ENCODE measurements at places on chromosomes 12 and 14.

- DNase-seq, result no peak
These were observed 26.5 kb upstream of the TAMALIN start for GRCh38 chr12:51980051-51980808.

DNA sequence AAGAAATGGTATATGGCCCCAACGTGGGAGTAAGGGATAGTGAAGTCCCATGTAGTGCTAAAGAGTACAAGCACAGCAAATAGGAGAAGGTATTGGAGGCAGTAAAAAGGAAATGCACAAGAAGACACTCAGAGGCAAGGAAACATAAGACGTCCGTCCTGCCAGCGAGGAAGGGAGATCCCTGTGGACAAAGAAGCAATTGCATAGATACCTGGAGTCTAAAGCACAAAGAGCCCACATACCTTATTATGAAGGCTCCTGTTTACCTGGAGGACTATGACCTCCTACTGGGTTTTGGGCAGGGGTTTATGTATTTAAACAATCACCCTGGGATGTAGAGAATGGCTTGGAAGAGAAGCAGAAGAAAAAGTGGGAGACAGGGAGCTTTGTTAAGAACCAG, 341.2 kb upstream of the DCN start:
- DNase-seq, result no peak

DNA sequence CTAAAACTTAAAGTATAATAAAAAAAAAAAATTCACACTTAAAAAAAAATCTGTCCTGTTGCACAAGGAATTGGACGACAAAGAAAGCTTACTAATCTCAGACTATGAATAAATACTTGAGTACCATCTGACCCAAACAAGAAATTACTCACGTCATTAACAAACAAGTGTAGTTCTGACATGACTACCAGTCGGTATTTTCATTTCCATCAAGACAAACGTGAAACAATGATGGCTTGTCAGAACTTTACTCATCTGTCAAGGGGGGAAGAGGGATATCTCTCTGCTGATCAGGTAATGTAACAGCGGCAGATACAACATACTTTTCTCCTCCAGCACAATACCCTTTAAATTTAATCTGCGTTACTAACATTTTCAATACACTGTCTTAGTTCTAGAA, 78.3 kb downstream of the CDK17 start:
- DNase-seq, result no peak

DNA sequence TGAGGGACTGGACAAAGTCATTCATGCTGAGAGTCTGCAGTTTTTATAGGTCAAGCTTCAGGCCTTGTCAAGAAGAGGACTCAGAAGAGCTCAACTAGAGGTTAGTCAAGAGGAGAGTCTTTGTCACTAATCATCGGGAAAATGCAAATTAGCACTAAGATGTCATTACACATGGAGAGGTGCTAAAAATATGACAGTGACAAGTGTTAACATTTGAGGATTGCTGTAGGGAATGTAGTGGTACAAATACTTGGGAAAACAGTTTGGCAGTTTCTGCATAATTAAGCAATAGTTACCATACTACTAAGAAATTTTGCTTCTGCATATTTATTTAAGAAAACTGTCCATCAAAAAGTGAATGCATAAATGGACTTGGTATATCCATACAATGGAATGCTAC, 60.9 kb upstream of the CSRP2 start:
- no peak for DNase-seq

DNA sequence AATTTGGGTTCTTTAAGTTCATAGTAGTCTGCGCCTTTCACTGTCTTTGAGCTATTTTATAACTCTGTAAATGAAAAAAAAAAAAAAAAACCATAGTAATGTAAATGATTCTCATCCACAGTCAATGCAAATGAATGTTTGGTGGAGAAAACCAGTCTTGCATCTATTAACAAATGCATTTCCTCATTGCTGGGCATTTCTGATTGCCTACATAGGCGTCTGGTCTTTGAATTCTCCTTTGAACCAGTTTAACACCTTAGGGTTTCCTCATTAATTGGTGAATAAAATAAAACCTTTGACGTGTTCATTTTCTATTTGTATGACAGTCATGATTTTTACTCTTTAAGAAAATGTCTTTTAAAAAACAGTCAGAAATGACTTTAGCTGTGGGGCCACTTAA, 114.8 kb downstream of the C12orf75 start:
- no peak for DNase-seq

GRCh38 chr14:72849222-72849621, 44.7 kb downstream of the DPF3 start:
- DNase-seq, result no peak

- no peak for DNase-seq
These were observed 12.5 kb downstream of the PRDM4 start for GRCh38 chr12:107748472-107748871.

- DNase-seq, result peak; percentile 99
These were observed at the start of gene NUP107 for GRCh38 chr12:68686595-68687521. NUP107 (plus strand) TSS chr12:68686978; CDS start chr12:68687066, 88 bp downstream.

DNA sequence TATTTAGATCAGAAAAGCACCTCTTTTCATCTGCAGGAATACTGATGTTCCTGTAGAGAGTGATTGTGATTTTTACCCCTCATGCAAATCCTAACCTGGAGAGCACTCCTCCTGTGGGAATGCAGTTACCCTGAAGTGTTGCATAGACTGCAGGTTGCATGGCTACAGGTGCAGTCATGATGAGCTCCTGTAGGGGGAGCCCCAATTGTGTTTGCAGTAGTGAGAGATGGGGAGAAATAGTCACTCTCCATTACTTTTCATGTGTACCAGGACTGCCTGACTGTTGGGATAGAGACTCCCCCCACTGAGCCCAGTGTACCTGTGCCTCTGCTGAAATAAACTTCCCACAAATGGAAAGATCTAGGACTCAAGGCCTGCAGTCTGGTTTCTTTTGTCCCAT, 1086.5 kb downstream of the SLC6A15 start:
- no peak for DNase-seq

GRCh38 chr14:99395909-99396530, 84.6 kb downstream of the SETD3 start:
- no peak for DNase-seq

DNA sequence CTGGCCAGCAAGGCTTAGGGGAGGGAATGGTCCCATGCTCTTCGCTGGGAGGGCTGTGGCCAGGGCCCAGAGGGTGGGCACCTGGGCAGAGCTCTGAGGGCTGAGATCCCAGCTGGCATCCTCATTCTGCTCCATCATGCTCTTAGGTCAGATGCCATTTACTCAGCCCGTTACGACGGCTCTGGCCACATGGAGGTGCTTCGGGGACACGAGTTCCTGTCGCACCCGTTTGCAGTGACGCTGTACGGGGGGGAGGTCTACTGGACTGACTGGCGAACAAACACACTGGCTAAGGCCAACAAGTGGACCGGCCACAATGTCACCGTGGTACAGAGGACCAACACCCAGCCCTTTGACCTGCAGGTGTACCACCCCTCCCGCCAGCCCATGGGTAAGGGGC, 30.8 kb upstream of the LRP1-AS start:
- no peak for DNase-seq

DNA sequence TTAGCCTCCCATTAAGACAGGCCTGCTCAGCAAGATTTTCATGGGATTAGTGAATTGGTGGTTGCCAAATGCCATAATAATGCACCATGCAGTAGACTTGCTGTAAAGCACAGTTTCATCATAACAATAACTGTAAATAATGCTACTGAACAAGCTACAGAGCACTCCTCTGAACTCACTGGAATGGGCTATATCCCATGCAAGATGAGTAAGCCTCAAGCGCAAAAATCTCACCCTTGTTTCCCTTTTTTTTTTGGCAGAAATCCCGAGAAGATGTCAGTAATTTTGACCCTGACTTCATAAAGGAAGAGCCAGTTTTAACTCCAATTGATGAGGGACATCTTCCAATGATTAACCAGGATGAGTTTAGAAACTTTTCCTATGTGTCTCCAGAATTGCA, 145.9 kb upstream of the HIF1A start:
- DNase-seq, result no peak

GRCh38 chr12:55467836-55468235, 2.1 kb downstream of the OR6C70 start:
- no peak for DNase-seq

DNA sequence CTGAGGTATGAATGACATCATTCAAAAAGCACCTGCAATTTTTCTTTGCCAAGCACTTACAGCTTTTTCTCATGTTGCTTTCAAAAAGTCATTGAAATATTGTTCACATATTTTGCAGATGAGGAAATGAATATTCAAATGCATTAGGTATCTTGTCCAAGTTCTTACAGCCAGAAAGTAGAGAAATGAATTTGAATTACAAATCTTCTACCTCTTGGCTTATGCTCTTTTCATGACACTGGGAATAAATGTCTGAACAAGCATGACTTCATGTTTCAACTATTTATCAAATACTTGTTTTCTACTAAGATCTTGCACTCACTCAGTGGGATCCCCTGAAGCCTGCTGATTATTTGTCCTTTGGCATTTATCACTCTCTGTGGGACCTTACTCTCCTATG, 267.2 kb upstream of the BTG1 start:
- DNase-seq, result no peak

DNA sequence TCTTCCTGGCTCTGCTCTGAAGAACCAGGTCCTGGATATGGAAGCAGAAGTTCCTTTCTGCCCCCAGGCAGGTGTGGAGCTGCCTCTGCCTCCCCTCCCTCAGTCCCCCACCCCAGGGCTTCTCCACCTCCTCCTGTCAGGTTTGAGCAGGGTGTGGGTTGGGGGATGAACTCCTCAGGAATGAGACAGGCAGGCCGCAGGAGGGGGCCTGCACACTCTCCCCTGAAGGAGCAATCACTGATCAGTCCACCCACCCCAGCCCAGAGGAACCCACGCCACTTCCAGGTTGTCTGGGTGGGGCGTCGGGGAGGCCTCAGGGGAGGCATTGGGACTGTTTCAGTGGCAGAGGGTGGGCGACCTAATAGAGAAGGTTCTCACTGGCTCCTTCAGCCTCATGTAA, 26.6 kb downstream of the FAIM2 start:
- no peak for DNase-seq

- DNase-seq, result no peak
These were observed 88.1 kb downstream of the PPP2R5E start for GRCh38 chr14:63454863-63455622.

DNA sequence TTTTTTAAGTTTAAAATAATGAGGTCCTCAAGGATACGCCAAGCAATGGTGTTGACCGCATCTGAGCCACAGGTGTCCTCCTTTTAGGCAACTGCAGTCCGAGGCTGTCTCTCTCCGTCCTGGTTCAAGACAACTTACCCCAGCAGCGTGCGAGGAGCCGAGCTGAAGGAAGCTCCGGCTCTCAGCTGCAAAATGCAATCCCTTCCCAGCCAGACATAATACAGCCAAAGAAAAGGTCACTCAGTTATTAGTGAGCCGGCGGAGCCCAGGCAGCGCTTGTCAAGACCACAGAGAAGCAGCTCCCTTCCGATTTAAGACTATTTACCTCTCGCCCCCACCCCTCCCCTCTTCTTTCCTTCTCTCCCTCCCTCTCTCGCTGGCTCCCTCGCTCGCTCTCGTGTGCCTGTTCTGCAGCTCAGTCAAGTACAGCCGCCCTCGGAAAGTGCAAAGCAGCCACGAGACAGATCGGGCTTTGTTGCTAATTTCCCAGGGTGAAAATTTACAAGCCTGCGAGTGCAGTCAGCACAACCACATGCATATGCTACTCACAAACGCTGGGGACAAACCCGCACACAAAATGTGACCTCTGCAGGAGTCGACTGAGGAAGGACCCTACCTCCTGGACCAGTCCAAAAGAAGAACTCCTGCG, 363 bp upstream of the LMO3 start:
- DNase-seq, result no peak

GRCh38 chr14:92973261-92973797, 50.4 kb downstream of the CHGA start:
- DNase-seq, result no peak

GRCh38 chr12:119902084-119902509, 25.0 kb upstream of the CIT start:
- DNase-seq, result no peak

- DNase-seq, result no peak
These were observed 103.8 kb downstream of the EGLN3 start for GRCh38 chr14:33847066-33847465.

DNA sequence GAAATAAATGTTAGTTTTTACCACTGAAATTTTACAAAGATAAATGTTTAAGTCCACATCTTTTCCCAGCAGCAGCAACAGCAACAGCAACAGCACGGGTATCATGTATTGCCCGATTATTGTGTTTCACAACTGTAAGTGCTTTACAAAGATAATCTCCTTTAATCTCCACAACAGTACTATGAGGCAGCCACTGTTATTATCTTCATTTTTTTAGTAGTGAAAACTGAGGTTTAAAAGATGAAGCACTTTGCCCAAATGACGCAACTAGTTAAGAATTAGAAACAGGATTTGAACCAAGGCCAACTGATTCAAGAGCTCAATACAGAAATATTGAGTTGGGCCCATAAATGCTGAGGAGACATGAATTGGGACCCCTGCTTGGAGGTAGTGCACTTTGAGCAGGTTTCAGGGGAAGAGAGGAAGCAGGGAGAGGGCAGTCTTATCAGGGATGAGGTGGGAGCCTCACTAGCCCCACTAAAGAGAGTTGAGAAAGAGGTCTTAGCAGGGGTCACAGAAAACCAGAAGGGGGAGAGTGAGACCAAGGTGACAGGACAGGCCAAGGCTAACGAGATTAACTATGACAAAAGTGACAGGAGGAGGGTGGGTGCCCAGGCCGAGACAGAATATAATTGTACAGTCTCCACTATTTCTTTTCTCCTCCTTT, 15.3 kb downstream of the KRT2 start:
- no peak for DNase-seq

- no peak for DNase-seq
These were observed 42.8 kb upstream of the CRADD start for GRCh38 chr12:93634416-93634815.

GRCh38 chr14:89933002-89933401, 21.5 kb downstream of the EFCAB11 start:
- no peak for DNase-seq

DNA sequence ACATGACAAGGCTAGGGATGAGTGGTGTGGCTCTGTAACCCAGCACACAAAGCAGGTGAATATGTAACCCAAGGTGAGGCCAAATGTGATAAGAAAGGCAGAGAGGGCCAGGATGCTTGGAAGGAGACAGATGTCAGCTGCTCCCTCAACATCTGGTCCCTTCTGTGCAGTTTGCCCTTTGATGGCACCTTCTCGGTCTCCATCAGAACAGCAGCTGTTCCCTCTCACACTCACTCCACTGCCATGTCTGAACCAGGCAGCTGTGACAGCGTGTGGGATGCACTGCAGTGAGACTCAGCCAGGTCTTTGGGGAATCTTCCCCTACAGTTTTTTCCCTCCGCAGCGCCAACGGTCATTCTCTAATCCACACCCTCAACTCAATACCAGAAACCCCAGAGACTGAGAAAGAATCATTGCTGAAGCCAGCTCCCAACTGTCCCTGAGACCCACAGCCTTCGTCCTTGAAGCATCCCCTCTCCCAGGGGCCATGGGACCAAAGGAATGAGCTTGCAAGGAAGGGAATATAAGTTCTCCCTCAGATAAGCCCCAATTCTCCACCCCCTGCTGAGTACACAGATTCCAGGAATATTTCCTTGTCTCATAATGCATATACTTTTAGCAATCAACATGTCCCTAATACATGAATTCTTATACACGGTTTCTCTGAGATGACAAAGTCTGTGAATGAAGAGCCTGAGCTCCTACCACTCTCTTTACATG, 230.0 kb downstream of the GLT1D1 start:
- no peak for DNase-seq
